Fibroblast of upper back skin (primary cell): ENCODE measurements at places on chromosomes 16 and 17.

DNA sequence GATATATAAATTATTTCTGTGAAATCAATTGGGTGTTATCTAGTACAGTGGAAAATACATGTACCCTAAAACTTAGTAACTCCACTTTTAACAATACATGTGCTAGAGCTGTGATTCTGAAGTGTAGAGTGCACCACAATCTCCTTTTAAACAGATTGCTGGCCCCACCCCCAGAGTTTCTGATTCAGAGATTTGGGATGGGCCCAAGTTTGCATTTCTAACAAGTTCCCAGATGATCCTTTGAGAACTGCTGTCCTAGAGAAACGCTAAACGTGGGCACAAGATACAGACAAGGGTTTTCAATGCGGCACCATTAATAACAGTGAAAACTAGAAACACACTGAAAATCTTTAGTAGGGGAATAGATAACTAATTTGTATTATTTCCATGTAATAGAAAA, 49.2 kb downstream of the NXPH3 start:
- peak; percentile 50 for DNase-seq

DNA sequence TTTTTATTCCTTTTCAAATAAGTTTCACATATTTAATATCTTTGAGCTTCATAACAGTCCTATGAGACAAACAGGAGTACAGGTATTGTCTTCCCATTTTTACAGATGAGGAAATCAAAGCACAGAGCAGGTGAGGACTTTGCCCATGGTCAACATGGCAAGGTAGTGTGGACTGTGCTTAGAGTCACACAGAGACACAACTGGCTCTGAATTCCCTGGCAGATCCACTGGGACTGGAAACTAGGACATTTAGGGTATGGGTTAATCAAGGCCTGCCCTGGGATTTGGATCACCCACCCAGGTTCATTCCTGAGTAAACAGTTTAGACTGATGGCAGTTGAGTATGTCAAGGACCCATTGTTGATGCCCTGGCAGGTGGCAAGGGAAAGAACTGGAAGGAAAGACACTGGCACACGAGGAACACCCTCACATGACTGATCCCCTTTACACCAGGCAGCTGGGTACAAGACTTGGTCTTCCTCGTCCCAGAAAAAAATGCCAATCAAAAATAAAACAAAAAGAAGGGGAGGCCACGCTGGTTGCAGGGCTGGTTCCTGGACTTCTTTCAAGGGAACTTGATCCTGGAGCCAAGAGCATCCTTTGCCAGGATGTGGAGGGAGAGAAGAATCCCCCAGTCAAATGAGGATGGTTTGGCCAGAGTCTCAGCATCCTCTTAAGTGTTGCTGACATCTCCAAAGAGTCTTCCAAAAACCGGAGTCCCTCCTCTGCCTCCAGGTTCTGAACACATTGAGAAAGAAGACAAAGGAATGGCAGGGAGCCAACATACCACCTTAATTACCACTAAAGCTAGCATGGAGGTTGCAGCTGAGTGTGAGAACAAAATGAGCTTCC, 34.9 kb downstream of the CHD9 start:
- peak; percentile 24 for DNase-seq

DNA sequence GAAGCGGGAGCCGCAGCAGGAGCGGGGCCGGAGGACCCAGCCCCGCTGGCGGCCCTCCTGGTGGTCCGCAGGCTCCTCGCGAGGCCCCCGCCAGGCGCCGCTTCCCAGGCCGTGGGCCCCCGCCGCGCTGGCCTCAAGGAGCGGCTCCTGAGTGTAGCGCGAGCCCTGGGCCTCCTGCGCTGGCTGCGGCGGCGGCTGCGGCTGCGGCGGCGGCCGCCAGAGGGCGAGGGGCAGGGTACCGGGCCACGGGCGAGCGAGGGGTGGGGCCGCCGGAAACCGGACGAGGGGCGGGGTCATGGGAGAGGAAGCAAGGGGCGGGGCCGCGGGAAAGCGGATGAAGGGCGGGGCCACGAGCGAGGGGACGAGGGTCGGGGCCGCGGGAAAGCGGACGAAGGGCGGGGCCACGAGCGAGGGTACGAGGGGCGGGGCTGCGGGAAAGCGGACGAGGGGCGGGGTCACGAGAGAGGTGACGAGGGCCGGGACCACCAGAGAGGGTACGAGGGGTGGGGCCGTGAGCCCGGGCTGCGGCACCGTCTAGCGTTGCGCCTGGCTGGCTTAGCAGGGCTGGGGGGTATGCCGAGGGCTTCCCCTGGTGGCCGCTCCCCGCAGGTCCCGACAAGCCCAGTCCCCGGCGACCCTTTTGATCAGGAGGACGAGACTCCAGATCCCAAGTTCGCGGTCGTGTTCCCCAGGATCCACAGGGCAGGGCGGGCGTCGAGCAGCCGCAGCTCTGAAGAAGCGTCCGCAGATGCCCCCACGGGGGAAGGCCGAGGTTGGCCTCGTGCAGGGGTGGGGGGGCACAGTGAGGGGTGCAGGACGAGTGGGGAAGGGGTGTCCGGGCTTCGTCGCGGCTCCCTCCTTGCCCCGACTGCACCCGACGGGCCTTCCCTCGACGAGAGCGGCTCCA, 1.7 kb downstream of the MYO15B start:
- peak; percentile 84 for DNase-seq

GRCh38 chr17:72763981-72764380, 328.5 kb downstream of the SLC39A11 start:
- no peak for DNase-seq

DNA sequence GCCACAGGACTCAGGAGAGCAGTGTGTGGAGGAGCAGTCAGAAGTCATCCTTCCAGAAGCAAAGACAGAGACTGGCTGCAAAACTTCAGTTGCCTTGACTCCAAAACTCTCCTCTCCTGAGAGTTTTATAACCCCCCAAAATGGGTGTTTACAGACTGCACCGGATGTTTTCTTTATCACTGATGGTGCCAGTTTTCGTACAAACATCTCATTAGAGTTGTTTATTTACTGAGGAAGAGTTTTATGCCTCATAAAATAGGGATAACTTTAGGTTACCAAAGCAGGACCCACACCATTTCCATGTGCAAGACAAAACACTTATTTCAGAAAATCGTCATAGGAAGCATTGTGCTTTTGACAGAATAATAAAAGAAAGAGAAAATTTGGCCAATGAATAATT, at the start of gene KRT40:
KRT40 (minus strand) TSS at position 101 of the 400 bp plus-strand sequence; CDS start at position 48, 53 bp downstream.
- no peak for DNase-seq

DNA sequence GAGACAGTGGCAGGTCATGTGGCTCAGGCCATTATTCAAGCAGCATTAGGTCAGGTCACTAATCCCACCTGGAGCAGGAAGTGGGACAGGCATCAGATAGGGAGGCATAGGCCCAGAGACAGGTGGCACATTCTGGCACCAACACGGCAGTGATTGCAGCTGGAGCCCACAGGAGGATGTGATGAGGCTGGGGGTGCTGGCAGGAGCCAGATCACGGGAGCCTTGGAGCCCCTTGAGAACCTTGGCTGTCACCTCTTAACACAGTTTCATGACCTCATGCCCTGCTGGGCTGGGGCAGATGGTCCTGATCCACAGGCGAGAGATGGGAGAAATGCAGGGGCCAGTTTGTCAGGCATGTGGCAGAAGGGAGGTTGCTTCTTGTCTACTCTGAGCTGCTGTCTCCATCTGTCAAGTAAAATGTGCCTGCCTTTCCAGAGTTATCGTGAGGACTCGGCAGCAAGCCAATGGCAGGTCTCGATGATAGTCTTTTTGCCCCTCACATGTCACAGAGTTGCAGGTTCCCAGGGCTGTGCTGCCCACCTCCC, 109.6 kb downstream of the CLEC16A start:
- DNase-seq: no peak

DNA sequence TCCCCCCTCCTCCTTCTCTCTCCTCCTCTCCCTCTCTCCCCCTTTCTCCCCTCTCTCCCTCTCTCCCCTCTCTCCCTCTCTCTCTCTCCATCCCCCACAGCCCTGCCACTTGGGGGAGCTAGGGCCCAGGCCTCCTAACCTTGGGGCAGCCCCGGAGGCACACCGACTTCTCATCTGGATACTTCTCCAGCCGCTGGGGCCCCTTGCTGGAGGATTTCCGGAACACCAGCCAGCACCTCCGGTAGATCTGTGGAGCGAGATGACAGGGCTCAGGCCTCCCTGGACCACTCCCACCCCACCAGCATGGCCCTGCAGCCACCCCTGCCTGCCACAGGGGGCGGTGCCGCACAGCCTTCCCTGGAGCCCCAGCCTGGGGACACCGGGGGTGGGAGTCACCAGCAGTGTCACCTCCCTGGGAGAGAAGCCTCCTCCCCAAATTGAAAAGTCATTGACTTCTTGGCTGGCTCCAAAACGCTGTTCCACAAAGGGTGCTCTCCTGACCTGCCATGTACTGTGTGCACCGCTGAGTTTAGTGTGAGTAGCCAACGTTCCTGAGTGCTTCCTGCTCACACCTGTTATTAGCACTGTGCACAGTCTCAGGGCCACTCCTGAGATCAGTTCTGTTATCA, 10.5 kb downstream of the DOK4 start:
- peak; percentile 39 for DNase-seq

DNA sequence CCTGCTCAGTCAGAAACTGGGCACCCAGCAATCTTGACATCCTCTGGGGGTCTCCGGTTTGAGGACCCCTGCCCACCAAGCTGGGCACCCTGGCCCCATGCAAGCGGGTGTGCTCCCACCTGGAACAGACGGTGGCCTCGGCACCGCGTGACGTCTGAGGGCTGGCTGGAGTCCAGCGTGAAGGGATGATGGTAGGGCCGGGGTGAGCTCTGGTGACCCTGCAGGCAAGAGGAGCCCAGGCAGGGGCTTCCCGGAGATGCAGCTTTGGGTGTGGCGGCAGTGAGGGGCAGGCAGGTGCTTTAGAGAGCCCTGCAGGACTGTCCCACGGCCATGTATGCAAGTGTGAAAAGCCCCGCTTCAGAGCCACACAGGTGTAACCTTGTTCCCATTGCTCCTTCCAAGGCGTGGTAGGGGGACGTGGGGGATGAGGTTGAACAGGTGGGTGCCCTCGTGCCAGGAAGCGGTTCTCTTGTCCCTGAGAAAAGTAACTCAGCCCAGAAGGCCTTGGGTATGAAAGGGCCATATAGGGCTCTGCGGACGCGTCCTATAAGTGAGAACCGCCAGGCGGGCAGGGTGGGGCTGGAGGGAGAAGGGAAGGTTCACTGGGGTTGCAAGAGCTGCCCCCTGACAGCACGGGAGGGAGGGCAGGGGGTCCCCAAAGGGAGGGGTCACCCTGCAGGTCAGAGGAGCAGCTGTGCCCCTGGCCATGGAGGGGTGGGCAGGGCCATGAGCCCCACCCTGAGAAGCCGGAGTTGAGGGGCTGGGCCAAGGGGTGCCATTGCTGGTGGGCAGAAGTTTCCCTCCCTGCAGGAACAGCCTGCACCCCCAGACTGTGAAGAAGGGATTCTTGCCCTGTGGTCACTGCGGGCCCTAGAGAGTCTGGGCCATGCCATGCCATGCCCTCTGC, 9.2 kb downstream of the RGS11 start:
- no peak for DNase-seq

DNA sequence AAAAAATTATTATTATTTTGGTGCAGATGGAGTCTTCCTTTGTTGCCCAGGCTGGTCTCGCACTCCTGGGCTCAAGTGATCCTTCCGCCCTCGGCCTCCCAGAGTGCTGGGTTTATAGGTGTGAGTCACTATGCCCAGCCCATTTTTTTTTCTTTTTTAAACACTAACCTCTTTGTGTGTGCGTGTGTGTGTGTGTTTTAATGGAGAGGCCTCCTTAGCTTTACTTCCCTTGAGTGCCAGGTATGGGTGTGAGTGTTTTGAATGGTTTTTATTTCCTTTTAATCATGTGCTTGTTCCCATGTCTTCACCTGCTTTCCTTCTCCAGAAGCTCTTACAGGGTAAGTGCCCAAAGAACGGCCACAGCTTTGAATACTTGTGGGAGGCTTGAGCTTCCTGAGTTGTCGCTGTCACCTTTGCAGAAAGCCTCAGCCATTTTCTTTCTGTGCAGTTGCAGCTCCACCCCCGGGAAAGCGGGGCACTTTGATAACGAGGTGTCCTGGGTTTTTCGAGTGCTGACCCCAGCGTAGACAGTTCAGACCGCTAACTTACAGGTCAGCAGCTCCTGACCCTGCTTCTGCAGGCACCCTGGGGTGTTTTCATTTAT, 22.6 kb downstream of the AKAP1 start:
- no peak for DNase-seq

DNA sequence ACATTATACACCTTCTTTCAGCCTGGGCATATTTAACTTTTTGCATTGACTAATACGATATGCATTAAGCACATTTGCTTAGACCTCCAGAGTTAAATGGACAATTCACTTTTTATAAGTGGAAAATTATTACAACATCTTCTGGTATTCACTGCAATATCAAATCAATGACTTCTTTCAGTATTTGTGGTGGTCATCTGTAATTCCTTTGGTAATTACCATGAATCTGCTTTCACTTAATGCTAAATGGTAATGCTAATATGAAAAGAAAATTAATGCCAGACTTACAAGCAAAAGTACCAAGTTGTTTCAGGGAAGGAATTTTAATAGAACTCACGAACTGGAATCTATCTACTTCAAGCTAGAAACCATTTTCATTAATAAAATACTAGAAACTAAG, 6.4 kb downstream of the GPATCH8 start:
- peak; percentile 48 for DNase-seq

GRCh38 chr16:79810449-79811189, 210.1 kb upstream of the MAF start:
- peak; percentile 12 for DNase-seq

DNA sequence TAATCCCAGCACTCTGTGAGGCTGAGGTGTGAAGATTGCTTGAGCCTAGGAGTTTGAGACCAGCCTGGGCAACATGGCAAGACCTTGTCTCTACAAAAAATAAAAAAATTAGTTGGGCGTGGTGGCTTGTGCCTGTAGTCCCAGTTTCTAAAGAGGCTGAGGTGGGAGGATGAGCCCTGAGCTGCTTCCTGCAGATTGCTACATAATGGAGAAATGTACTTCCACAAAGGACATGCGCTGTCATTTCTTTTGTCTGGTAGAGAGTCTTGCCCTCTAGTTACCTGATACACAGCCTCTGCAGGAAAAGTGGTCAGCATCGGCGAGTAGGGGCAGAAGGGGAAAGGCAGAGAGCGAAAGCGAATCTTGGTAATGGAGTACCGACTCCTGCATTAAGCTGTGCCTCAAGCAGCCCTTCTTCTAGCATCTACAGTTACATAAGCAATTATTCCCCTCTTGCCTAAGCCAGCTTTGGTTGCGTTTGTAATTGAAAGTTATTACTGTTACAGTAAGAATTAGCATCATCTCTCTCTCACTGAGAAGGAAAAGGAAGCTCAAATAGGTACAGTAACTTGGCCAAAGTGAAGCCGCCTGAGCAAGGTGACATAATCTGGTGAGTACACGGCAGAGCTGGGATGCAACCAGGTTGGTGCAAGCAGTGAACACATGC, 18.5 kb upstream of the GGA2 start:
- no peak for DNase-seq

DNA sequence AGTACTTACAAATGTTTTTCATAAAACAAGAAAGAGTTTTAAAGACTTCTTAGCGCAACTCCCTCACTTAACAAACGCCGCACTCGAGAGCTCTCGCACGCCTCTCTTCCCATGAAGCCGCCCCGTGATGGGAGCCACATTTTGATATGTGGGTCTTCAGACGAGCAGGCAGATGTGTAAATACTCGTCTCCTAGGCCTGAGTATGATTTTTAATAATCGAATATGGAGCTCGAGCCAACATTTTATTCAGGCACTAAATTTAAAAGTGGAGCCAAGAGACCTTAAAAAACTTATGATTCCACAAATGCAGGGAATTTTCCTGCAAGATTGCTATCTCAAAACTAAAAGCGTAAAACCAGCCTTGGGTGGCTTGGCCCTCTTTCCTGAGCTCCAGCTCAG, 55.4 kb downstream of the IRX6 start:
- no peak for DNase-seq
